ENCODE measurements at places on chromosomes 6 and 20.
A peak's percentile ranks its signal among the peaks of the same experiment; 100 is the strongest.

DNA sequence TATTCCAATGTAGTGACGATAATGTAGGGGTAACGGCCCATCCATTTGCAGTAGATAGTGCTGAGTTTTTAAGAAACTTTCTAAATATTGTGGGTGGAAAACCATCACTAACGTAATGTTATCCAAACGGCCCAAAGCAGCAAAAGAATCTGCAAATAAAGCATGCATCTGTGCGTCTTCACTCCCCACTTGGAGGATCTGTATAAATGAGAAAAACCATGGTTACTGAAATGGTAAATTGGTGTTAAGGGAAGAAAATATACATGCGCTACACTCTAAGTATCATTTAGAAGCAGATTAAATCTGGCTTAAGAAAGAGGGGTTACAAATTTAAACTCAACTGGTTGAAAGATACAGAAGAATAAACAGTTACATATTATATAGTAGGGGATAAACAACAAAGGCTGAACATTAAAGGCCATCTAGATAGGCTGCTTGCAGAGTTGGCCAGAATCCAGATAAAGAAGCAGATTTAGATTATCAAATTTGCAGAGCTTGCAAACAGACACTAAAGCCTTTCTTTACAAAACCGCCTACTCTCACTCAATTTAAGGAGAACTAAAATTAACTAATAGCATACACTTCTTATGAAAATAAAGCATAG lies 93.3 kb downstream of the SESN1 start:
- no peak for DNase-seq

DNA sequence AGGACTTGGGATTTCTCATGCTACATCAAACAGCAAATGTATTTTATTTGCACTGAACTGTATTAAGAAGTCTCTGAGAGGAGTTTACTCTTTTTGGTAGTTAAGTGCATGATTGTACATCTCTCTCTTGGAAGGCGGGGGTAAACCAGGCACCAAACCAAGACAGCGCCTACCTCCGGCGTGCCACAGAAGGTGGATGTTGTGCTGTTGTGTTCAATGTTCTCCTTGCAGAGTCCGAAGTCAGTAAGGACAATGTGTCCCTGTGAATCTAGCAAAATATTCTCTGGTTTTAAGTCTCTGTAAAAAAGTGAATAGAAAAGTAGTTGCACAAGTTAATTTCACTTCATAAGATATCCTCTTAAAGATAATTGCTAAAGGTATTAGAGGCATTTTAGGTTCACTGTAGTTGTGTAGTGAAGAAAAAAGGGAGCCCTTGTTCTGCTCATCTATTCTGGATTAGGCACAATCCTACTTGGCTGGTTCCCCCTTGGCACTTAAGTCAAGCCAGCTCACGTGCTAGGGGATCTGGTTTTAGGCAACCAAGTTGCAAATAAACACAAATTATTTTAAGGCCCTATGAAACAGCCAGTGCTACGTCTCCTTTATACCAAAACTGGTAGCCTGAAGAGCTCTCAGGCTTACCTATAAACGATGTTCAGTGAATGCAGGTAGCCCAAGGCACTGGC lies 119.7 kb upstream of the SLC2A12 start:
- no peak for DNase-seq

DNA sequence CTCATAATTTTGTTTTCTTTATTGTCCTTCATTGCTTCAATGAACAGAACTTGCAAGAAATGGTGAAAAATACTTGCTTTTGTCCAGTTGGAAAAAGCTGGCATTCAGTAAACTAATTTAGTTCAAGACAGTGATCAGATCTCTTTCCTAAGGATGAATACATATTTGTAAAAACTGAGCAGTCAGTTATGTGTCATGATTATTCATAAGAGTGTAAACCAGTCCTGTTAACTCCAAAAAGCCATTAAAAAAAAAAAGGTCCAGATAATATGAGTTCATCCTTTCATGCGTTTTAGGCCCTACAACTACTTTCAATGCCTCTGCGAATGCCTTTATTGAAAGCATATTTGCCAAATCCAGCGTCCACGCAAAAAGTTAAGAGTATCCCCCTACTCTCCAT lies 609 bp downstream of the PGM3 start:
- peak; percentile 63 for DNase-seq

- no peak for DNase-seq
Observed at GRCh38 chr20:39258253-39258652, 296.1 kb downstream of the DHX35 start.

- DNase-seq: no peak
Observed at GRCh38 chr20:47949230-47949629, 163.9 kb upstream of the SULF2 start.

DNA sequence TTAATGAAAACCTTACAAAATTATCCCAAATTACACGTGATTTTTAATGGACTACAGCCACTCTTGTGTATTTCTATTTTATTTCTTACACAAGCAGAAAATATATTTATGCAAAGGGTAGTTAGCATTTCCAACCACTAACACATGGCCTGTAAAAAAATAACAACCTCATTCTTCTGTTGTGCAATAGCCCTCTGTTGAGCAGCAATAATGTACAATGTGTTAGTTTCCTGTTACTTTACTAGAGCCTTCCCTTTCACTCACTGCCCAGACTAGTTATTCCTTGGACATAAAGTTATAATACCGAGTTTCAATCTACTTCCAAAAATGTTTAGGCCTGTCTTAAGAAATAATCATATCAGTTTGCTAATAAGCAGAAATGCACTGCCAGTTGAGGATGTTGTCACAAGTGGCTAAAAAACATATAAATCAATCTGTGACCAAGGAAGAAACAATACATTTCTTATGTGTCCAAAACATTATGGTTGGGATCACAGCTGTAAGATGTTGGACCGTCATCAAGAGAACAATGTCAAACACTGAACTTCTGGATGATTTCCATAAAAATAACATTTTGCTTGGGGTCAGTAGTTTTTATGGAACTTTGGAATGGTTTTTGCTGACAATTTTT lies 73.6 kb upstream of the RNF146 start:
- no peak for DNase-seq

DNA sequence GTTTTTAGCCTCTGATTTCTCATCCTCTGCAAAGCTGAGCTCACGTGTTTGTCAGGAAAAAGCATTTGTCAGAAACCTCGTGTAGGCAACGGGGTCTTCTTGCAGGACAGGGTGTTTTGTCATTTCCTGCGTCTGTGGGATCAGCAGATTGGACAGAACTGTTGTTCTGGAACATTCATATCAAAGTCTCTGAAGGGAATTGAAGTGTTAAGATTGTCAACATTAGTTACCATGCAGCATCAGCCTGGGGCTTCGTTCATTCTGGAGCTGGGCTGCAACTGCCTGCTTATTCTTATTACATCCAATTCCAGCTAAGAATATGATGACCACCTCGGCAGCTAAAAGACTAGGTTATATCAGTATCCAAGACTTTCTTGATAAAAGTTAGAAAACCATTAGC lies 71.0 kb upstream of the RALGAPA2 start:
- DNase-seq: no peak

DNA sequence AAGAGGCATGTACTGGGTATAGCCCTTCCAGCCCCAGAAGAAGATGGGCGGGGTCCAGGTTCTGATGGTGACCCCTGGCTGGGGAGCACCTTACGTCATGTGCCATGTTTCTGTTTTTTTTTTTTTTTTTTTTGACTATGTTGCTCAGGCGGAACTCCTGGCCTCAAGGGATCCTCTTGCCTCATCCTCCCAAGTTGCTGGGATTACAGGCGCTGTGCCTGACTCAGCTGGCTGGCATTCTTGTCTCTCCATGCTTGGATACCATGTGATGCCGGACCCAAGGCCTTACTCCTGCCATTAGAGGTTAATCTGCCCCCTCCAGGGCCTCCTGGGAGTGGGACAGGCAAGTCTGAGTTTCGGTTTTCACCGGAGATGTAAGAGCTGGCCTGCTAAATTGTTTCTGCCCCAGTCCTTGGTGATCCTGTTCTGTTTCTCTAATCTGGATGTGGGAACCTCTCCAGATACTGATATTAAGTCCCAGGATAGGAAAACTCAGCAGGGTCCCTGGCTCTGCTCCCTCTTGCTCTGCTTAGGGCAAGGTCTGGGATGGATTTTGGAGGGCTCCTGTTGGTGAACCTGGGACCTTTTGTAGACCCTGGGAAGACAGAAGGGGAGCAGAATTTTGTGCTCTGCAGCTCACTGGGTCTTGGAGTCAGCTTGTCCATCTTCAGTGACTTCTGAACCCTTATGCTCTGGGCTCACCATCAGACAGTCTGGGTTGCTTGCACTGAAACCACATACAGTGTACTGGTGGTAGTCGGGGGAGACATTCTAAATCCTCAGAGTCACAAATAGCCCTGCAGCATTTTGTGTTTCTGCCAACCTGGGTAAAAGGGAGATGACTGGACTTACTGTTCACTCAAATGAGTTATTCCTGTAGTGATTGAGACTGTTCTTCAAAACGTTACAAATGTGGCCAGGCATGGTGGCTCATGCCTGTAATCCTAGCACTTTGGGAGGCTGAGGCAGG lies 45.1 kb downstream of the PTK7 start:
- DNase-seq: peak; percentile 98

- DNase-seq: no peak
Observed at GRCh38 chr6:382883-383810, 8.4 kb upstream of the IRF4 start.

DNA sequence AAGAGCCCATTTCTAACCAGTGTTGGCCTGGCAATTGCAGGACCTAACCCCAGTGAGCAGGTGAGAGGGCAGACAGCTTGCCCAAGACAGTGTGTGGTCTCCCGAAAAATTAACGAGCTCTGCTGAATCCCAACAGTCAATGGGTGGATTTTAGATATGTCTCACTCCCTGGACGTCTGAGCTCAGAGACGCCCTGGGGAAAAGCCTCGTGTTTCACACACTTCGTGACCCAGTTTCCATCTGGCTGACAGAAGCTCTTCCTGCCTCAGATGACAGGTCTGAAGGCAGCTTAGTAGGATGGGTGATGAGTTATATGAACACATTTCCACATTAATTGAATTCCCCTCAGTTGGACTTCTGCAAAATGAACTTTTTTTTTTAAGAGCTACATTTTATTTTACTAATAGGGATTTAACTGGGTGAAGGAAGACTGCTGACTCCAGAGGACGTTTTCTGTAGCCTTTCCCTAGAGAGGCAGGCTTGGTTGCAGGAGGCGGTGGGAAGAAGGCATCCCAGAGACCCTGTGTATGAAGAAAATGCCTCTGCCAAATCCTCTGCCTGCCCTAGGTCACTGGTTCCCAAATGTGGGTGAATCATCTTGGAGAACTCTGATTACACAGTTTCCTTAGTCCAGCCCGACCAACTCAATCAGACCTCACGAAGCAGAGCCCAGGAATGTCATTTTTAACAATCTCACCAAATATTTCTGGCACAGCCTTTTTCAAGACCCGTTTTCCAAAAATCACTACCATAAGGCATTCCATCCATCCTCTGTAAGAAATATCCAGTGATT lies 71.7 kb upstream of the LY86 start:
- no peak for DNase-seq

DNA sequence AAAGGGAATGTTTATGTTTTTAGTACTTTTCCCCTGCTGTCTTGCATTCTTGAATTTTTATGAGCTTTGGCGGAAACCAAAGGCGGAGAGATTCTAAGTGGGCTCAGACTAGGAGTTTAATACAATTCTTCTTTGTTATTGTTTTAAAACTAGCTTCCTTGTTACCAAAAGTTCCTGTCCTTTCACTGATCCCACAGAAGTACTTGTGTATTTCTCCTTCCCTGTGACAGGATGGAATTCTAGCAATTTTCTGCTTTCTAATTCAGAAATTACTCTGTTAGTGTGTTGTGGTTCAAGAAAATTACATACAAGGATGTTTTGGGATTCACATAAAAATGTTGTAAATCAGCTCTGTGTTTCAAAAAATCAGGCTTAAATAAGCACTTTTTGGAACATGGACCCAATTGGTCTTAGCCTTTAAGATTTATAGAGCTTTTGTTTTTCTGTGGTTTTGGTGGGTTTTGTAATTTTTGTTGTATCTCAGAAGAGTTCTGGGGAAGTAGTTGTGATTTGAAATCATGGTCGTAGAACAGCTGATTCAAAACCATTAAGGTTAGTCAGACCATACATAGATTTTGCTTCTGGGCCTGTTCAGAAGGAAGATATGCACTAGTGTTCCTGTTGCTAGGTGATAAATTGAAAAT lies 17.6 kb upstream of the CTAGE9 start:
- no peak for DNase-seq

DNA sequence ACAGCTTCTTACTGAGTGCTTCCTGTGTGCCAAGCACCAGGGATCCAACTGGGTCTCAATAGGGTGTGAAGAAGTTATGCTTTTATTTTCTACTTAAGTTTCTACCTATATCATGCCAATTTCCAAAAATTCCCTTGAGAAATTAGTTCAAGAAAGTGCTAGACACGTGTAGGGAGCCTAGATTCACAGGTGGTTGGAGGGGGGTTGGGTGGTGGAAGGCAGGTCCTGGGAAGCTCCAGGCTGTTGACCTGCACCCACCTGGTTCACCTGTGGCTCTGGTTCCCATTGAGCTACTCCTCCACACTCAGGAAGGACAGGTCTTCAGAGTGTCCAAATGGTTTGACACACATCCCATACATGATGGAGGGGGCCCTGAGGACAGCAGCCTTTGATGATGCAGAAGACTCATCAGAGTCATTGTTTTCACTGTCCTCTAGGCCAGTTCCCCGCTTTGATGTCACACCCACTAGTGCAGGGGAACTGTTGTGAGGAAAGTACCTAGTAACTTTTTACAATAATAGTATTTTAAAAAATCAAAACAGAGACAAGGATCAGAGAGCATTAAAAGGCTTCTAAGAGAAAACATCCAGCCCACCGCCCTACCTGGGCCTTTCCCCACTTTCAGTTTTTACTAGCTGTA lies 39.8 kb upstream of the MYL9 start:
- DNase-seq: no peak

DNA sequence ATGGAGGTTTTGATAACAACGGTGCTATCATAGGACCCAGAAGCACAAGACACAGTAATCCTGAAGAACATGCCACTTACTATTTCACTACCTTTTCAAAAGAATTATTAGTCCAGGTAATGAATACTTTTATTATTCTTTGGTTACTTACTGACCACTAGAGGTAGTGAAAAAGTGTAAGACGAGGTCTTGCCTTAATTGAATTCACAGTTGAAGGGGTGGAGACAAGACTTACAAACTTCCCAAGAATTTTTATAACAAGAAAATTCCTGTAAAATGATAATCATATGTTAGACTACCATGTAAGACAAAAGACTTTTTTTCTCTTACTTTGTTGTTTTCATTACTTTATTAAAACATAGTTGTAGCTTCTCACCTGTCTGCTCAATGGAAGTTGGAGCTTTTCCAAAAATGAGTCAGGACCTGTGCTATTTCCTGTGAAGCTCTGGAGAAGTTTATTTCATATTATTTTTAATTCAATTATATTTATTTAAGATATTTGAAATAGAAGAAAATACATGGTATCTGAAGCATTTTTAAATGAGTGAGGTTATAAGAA lies 52.4 kb downstream of the DOP1A start:
- peak; percentile 49 for DNase-seq

DNA sequence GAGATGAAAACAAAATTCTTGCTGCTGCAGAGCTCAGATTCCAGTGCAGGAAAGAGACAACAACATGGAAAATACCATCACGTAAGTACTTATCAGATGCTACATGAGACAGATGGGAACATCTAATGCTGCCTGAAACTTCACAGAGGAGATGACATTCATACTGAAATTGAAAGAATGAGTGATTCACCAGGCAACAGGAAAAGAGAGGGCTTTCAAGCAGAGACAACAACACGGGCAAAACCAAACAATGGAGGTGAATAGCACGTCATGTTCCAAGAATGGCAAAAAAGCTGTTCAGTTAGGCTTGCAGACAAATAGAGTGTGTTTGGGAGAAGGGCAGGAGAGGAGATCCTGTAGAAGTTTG lies 39.3 kb downstream of the GTF2H5 start:
- peak; percentile 73 for DNase-seq

GRCh38 chr6:66230591-66230990 lies 523.6 kb upstream of the EYS start:
- no peak for DNase-seq

All from ELR (cell line).